Ureter (tissue), 1 donor: ENCODE measurements at places on chromosomes 7 and 10.

- no peak for DNase-seq
These were observed 297.7 kb downstream of the CCDC3 start for GRCh38 chr10:12703813-12704212.

GRCh38 chr10:69392481-69393000, 24.2 kb downstream of the TACR2 start:
- peak; percentile 91 for DNase-seq

DNA sequence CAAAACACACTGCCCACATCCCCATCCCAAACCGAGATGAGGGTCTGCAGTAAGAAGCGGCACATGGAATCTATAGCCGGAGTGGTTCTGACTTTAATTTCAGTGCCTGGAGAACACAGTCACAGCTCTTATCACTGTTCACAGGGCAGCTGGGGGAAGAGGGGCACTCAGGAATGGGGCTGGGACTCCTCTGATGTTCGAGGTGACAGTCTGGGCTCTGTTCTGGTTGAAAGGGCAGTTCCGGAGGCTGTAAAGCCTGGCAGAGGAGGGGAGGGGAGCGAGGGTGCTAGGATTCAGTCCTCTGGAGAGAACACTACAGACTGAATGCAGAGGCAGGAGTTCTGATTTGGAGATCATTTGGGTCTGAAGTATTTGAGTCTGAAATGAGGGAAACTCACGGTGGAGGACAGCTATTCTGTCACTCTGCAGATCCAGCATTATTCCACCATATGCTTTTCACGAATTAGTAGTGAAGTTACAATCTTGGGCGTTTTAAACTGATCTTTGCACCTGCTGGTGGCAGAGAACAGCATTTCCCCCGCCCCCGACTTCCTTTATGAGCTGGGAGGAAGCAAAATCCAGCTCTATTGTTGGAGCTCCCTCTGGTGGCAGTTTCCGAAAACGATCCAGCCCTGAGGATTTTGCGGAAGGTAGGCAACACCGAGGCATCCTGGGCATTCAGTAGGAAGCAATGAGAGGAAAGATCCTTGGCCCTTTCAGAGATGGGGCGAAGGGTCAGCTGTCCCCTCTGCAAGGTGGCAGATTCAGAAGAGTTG, 22.7 kb upstream of the KCNK18 start:
- peak; percentile 86 for DNase-seq

DNA sequence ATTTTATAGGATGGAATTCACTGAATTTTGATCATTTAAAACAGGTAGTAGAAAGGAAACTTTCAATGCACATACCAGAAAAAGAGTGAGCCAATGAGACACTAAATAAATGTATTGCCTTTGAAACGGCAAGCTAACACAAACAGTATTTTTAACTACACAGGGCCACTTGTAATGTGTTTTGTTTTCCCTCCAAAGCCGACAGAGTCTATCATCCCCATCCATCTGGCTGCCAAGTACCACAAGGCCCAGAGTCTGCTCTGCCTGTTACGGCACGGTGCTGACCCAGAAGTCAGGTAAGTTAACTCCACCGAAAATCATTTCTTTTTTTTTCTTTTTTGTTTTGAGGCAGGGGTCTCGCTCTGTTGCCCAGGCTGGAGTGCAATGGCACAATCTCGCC, 1.5 kb downstream of the ANKRD61 start:
- no peak for DNase-seq
